Smooth muscle cell of the pulmonary artery (primary cell): ENCODE measurements at places on chromosomes 2 and 18. TPM values are rescaled to one million over a fixed set of nuclear protein-coding genes. Genes with fewer than 3 reads are reported as not detected.

The FBXO15 gene
- total RNA-seq, result 0.65 and 0.73 TPM in 2 replicates

The DNAJC10 gene
- 163 and 191 TPM in 2 replicates for total RNA-seq

The TMEM247 gene
- not detected in 2 replicates for total RNA-seq

The GALNT3 gene
- total RNA-seq, result 1.8 and 6.3 TPM in 2 replicates

The CDH19 gene
- total RNA-seq, result 0.33 and 4.3 TPM in 2 replicates

The INPP5D gene
- 0.59 and 0.65 TPM in 2 replicates for total RNA-seq

The GPR45 gene
- not detected in 2 replicates for total RNA-seq

The HOXD13 gene
- not detected in 2 replicates for total RNA-seq

The GAREM1 gene
- 3.2 and 3.5 TPM in 2 replicates for total RNA-seq
